ENCODE measurements at places on chromosomes 3 and 15.

DNA sequence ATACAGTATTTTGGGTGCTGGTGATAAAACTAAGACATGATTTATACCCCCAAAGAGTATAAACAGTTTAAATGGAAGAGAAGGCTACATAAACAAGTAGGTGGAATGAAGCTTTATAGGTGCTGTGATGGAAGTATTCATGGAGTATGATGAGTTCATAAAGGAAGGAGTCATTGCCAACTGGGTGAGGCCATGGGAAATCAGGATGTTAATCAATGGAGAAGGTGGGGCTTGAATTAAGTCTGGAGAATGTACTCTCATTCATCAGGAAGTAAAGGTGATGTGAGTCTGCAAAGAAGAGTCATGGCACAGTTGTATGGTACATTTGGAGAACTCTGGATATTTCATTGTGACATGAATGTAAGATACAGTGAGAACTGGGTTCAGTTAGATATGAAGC, 147.5 kb upstream of the MME start:
- DNase-seq: no peak

GRCh38 chr3:140315955-140316354, 361.9 kb upstream of the TRIM42 start:
- DNase-seq: no peak

- DNase-seq: no peak
These were observed 841 bp downstream of the EIF3J start for GRCh38 chr15:44537735-44538240.

- DNase-seq: no peak
These were observed 54.5 kb upstream of the LCTL start for GRCh38 chr15:66620341-66620740.

- DNase-seq: no peak
These were observed 136.1 kb upstream of the UBE2E1 start for GRCh38 chr3:23669541-23670255.

DNA sequence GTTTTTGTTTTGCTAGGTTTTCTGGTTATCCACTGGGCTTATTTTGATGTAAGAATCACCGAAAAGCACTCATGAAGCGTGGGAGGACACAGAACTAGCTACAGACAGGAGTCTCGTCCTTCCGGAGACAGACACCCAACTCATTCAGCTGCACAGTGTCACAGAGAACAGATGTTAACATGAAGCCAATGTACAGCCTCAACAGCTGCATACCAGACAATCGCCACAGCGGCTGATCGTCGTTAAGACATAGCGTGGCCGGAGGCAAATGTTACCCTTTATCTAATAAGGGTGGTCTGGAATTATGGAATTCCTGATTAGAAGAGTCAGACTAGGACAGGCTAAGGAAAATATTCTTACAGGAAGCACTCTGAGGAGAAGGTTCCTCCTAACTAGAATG, 1.1 kb upstream of the PYGO1 start:
- no peak for DNase-seq

- DNase-seq: no peak
These were observed 45.4 kb upstream of the TRAK1 start for GRCh38 chr3:42045708-42046243.

GRCh38 chr15:69056365-69056764, 41.9 kb downstream of the NOX5 start:
- DNase-seq: no peak

DNA sequence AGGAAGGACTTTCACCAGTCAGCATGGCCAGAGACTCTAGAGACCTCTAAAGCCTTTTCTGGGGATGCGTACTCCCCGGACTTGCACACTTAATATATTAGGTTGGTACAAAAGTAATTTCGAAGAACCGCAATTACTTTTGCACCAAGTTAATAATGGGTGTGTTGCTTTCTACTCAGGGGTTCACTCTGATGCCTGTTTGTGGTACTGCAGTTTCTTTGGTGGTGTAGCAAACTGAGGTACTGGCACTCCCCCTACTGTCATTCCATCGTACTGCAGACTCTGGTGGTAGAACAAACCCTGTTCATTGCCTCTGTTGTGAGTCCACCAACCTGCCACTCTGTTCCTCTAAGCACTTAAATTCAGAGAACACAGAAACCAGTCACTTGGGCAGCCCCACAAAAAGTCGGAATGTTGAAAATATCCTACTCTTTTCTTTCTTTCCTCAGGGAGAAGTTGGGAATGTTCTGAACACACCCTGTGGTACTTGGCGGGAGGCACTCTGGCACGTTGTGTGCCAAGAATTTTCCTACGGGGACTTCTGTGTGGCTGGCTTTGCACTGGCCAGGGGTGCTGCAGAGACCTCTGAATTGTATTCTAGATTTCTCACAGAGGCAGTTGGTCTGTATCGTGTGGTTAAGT, 46.3 kb downstream of the GABRG3 start:
- DNase-seq: no peak

GRCh38 chr3:117871934-117872333, 1162.4 kb downstream of the TUSC7 start:
- DNase-seq: no peak

GRCh38 chr15:48469681-48470080, 138.5 kb downstream of the DUT start:
- DNase-seq: no peak

- peak; percentile 48 for DNase-seq
These were observed 7.1 kb downstream of the ELL3 start for GRCh38 chr15:43769584-43770228.

- peak; percentile 98 for DNase-seq
These were observed at the start of gene RBM15B for GRCh38 chr3:51391075-51391565. TSS of gene RBM15B (plus strand) at chr3:51391285. CDS start at chr3:51391400, 115 bp downstream.

GRCh38 chr3:188817935-188818269, 353.9 kb upstream of the TPRG1 start:
- no peak for DNase-seq

GRCh38 chr3:126925411-126926171, 57.3 kb upstream of the PLXNA1 start:
- peak; percentile 27 for DNase-seq

DNA sequence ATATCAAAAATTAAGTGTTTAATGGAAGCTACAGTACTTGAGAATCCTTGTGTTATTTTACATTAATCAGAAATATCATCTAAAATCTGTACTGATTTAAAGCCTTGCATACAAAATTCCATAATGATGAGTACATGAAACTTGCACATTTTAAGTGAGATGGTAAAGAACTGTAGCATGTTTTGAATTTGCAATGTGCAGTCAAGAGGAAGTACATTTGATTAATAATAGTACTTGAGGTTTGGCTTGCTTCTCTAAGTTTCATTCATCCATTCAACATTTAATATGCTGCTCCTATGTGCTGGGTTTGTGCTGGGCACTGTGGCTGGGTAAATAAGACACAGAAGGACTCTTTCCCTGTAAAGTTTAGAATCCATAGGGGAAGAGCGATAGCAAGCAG, 332.3 kb downstream of the CNTN3 start:
- DNase-seq: no peak

DNA sequence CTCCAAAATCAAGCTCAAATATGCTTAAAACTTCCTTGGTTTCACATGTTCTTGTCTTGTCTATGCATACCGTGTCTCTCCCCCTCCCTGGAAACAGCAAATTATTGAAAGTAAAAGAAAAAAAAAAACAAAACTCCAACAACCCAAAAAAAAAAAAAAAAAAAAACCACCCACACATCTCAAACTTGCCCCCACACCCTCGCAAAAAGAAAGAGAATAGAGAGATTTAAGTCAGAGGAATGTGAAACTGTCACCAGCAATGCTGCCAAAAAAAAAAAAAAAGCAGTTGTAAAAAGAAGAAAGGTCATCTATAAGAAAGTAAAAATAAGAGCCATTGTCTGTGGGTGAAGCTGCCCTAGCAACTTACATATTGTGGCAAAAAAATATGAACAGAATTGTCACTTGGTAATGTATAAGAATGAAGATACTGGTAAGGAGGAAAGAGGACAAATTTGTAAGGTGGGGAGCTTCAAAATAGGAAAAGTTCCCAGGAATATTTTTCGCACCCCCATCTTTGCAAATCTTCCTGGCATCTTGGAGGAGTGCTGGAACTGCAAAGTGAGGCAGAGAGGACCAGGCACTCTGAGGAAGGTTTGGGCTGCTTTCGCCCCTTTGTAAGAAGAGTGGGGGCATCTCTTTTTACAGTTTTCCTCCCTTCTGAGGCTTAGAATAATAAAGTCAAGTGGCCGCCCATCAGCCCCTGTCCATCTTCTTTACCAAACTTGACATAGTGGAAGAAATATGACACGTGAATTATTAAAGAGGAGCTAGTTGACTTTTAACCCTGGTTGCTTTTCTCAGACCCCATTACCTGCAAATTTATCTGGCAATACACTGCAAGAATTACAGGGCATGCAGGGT, 81.8 kb downstream of the NR2F2 start:
- no peak for DNase-seq

GRCh38 chr15:66868918-66869317, 166.9 kb downstream of the SMAD6 start:
- no peak for DNase-seq

- no peak for DNase-seq
These were observed 607.4 kb upstream of the TBL1XR1 start for GRCh38 chr3:177804646-177805045.

DNA sequence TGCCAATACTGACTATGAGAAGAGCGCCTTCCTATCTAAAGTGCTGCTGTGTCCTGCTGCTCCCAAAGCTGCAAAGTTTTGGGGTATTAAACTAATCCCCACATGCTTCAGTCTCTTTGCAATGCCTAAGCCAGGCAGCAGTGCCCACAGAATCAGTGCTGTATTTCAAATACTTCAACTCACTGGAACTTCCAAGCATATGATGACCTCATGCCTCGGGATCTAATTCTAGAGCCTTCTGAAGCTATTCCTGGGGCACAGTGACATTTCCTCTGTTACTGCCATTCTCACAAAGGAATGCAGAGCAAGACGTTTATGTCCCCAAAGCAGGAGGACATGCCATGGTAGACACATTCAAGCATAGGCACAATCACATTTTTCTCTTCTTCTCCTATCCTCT, 78.5 kb downstream of the CD200 start:
- no peak for DNase-seq

- DNase-seq: no peak
These were observed 19.5 kb upstream of the CLDN18 start for GRCh38 chr3:137990427-137990826.

DNA sequence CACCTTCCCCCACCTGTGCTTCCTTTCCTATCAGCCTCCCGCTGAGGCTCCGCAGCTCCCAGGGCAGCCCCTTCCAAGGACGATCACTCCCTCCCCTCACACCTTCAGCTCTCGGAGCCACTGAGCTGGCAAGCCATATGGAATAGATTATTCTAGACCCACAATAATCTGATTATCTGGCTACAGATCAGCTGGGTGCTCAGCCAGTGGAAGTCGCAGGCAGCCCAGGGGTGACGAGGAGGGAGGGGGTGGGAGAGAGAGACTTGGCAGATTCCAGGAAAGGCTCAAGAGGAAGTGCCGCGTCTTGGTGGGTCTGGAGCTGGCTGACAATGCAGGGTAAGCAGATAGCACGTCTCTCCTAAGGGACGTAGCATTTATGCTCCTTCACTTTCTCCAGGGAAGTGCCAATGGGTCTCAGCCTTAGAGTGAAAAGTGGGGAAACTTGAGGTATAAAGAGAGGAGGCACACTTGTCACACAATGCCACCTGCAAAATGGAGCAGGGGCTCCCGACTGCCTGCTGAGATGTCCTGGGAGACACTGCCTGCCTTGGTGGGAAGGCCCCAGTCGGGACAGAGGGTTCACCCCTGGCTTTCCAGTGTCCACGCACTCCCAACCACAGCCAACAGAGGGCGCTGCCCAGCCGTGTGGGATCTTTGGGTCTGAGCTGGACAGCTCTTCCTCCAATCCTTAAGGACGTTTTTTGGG, 9.4 kb upstream of the MESP1 start:
- DNase-seq: peak; percentile 52

DNA sequence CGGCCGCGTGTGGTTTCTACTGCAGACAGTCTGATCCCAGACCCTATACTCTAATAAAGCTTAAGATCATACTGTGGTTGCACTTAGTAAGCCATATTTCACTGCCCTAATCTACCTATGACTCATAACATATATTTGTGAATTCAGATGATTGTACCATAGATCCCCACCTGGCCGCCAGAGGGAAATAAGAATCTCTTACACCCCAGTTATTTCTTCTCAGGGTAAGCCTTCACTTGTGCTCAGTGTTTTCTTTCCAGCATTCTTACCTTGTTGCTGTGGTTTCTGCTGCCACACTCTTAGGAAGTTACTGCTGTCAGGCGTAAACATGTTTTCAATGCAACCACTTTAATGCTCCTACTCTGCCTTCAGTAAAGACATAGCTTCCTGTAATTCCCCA, 105.9 kb downstream of the B3GALNT1 start:
- DNase-seq: no peak

DNA sequence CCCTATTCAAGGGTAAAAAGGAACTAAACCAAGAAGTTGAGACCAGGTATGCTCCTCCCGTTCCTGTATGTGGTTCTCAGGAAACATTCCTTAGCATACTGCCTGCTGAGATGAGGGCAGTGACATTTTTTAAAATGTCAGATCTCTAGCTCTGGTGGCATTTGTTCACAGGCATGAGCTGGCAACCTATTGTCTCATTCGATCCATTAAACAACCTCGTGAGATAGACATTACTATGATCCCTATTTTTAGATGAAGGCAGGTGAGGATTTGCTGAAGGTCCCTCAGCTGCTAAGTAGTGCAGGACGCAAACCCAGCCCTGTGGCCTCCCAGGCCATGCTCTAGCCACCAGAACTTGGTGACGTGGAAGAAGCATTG, 74.9 kb downstream of the SIDT1 start:
- DNase-seq: no peak

DNA sequence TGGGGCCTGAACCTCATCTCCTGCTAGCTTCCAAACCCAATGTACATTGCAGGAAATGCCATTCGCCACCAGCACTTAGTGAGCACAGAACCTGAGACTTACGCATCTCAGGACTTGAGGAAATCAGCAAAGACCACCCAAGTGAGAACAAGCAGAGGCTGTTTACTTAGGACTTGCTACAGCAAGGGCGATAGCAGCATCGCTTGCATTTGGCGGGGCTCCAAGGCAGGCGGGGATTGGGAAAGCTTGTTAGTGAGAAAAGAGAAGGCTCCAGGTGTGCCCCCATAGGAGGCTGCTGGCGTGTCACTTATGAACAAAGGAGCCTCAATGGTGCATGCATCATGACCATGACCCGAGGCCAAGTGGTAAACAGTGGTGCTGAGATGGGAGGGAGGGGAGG, 19.7 kb downstream of the SLC6A20 start:
- DNase-seq: no peak

DNA sequence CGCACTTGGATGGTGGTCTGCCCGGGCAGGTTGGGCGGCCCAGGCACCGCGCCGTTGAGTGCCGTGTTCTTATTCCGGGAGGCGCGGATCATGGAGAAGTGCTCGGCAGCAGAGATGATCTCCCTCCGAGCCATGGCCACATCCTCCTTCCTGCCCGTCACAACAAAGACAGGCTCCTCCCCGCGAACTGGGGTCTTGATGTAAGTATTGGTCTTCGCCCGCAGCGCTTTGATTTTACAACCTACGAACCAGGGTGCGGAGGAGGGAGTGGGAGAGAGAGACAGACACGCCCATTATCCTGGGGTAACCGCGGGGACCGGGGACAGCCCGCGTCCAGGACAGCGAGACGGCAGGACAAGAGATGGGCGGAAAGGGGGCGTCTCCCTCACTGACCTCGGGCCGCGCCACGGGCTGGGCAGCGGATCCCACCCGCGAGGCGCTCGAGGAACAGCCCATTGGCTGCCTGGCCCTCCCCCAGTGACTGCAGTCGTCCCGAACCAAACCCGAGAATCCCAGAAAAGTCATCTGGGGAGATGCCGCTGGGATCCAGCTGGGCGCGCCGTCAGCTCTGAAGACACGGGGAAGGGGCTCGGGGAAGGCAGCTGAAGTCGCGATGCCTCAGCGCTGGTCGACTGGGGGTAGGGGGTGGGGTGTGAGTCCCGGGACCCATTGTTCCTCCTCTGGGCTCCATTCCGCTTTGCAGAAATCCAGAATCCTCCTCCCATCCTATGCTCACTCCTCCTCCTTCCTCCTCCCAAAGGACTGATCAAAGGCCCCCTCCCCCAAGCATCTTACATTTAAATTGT, 1.2 kb downstream of the MEX3B start:
- peak; percentile 25 for DNase-seq

All from CD4-positive, alpha-beta T cell treated with Interferon gamma for 1 hour (primary cell).